EL (cell line): ENCODE measurements at places on chromosomes 16 and 17.
A peak's percentile ranks its signal among the peaks of the same experiment; 100 is the strongest.

- DNase-seq = no peak
These were observed 35.4 kb upstream of the TMC5 start for GRCh38 chr16:19382084-19382801.

- peak; percentile 76 for DNase-seq
These were observed 1.1 kb downstream of the CBX1 start for GRCh38 chr17:48100160-48100559.

GRCh38 chr17:36203335-36203734 is 6.8 kb upstream of the CCL3L1 start:
- no peak for DNase-seq

- DNase-seq = no peak
These were observed 105.0 kb downstream of the XYLT1 start for GRCh38 chr16:17365591-17366298.

DNA sequence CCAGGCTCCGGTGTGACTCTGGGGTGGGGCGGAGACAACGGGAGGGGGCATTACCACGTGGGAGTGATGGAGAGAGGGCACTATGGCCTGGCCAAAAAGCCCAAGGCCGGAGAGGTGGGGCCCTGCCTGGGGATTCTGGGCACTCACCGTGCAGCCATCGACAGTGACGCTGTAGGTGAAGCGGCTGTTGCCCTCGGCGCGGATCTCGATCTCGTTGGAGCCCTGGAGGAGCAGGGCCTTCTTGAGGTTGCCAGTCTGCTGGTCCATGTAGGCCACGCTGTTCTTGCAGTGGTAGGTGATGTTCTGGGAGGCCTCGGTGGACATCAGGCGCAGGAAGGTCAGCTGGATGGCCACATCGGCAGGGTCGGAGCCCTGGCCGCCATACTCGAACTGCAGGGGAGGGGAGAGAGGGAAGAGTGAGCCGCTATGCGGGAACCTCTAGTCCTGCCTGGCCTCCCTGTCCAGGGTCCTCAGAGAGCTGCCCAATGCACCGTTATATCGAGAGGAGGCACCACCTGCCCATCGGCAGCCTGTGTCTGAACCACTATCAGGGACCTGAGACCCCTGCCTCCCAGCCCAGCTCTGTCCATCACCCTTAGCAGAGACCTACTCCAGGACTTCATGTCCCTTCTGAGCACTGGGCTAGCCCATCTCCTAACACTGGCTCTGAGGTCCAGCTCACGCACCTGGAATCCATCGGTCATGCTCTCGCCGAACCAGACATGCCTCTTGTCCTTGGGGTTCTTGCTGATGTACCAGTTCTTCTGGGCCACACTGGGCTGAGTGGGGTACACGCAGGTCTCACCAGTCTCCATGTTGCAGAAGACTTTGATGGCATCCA is 15.6 kb downstream of the COL1A1 start:
- no peak for DNase-seq
